Heart right ventricle (tissue), 16 donors: ENCODE measurements at places on chromosomes 5 and 9.

- DNase-seq: no peak
Measured at GRCh38 chr5:118295045-118295444, 693.3 kb downstream of the DTWD2 start.

GRCh38 chr9:76215066-76215465, 179.2 kb downstream of the RFK start:
- no peak for DNase-seq

DNA sequence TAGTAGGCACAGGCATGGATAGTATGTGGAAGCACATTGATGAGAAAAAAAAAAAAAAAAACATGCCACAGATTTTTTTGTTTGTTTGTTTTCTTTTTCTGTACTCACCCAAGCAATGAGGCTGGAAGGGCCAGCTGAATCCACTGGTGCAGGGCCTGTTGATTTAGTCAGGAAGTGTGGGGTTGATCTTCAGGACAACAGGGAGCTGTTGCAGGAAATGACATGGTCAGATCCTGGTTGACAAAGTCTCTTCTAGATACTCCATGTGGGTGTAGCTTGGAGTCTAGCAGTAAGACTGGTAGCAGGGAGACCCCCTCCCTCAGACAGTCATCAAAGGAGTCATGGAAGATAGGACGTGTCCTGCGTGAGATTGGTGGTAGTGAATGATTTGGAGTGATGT, 191.8 kb downstream of the PAPPA start:
- DNase-seq: no peak

DNA sequence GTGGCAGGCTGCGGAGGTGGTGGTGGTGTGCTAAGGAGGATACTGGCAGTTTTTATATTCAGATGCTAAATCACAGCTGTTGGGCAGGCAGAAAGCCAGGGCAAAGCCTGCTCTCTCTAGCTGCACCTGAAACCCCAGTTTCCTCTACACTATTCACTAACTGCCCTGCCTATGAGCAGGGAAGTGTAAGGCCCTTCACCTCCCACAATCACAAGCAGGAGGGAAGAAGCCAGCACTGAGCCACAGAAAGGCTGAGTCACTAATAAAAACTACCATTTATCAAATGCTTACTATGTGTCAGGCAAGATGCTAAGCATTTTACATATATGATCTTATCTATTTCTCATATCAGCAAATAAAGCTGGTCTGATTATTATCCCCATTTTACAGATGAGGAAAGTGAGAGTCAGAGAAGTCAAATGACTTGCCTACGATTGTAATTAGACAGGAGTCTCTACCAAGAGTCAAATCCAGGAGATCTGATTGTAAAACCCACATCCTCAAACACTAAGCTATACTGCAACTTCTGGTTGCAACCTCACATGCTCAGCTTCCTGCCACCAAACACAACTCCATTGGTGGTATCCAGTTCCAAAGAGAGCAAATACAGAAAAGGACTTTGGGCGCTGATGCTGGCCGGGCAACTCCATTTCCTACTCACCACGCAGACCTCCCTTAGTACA, 17.7 kb upstream of the IL6ST start:
- peak; percentile 11 for DNase-seq

DNA sequence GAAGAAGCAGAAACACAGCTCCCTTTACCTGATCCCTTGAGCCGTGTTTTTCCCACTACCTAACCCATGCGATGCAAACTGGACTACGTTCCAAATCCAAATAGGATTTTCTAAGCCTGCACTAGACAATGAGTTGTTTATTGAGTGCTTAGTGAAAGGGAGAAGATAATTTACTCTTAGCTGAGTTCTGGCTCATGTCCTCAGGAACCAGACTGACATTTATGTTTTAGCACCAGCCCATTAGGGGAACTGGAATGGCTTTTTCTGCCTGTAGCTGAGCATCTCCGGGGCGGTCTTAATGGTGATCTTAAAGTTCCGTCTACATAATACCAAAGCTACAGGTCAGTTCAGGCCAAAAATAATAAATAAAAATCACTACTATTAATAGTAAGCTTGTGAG, 81.5 kb downstream of the SH3TC2 start:
- DNase-seq: no peak

DNA sequence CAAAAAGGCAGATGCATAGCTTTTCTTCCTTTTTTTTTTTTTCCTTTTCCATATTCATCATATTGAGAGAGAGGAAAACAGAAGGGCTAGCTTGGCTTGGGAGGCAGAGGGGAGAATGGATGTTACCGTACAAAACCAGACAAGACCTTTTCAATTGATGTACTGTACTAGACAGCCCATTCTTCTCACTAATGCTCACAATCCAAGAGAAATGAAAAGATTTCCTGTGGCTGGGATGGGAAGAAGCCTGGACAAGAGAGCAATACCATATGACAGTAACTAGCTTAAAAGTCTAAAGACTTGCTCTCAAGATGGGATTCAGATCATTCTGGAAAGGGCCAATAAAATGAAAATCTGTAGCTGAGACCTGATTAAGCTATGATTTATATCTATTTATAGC, 3.4 kb downstream of the CEMIP2 start:
- DNase-seq: no peak

DNA sequence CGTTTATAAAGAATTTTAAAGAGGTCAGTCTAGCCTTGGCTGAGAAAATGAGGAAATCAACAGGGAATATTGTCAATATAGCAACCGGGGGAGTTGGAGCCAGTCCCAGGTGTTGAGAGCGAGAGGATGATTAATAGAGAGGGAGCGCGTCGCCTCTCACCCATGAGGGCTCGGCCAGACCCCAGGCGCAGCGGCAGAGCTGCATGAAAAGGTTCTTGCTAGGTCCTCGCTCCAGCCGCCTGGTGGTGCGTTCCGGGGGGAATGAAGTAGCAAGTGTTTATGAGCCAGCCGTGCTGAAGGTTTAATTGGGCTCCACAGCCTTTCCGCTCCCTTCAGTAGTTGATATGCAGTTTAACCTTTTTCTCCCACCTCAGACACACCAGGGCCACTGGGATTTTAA, 167.3 kb upstream of the IRX1 start:
- no peak for DNase-seq

GRCh38 chr5:181203777-181204112, 1.3 kb downstream of the TRIM7 start:
- DNase-seq: no peak

DNA sequence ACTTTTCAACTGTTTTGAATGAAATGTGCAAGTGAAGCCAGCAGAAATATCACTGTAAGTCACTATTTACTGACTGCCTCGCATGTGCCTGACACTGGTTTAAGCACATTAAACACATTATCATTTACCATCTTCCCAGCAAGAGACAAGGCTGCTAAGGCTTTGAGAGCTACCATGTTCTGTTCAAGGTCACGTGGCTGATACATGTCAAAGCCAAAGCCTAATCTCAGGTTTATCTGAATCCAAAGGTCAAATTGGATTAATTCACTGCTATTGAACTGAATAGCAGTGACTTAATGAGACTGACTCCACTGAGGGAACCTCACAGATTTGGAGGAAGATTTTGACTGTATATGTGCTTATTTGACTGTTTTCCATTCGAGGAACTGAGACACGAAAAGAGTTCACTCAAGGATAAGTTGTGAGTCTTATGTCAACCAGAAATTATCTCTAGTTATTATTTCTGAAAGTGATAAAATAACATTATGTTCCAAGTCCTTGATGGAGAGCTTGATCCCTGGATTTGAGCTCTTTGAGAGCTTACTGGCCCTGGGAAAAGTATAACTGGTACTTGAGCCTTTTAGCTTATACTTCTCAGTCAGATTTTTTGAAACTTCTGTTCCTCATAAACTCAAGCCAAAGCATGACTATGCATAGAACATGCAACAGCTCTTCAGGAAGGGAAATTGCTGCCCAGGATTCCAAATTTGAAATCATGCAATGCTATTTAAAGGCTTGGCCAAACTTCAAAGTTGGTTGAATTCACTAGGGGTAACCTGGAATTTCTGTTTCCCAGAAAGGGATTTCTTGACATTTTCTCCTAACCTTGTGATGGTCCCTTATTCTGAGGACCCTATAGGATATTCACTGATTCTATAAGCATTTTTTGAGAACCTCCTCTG, 23.4 kb upstream of the ARHGAP26 start:
- DNase-seq: no peak

GRCh38 chr5:35203403-35203802, 26.9 kb downstream of the PRLR start:
- no peak for DNase-seq

GRCh38 chr5:157911568-157911967, 52.6 kb upstream of the CLINT1 start:
- no peak for DNase-seq

- no peak for DNase-seq
Measured at GRCh38 chr5:40041452-40041851, 616.7 kb upstream of the DAB2 start.

GRCh38 chr5:79112703-79113058, 1.1 kb downstream of the BHMT start:
- DNase-seq: no peak

DNA sequence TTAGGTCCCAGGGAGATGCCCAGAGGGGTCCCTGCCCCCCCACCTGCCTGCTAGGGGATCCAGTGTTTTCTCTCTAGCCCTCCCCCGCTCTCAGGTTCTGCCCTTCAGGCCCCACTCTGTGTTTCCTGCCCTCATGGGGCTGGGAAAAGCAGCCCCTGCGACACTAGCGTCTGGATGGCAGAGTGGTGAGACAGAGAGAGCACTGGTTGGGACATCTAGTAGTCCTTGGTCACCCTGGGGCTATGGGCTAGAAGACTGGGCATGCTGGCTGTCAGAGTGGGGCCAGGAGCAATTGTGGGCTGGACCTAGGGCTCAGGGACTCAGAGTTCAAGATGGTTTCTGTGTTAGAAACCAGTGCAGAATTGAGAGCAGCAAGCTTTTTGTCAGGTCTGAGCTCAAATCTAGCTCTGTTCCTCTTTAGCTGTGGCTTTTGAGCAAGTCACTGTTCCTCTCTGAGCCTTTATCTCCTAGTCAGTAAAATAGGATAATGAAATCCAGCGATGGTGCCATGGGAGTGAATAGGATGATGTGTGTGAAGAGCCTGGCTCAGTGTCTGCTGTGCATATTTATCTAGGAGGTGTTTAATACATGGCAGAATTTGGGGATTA, 39.0 kb downstream of the RGS3 start:
- DNase-seq: no peak

DNA sequence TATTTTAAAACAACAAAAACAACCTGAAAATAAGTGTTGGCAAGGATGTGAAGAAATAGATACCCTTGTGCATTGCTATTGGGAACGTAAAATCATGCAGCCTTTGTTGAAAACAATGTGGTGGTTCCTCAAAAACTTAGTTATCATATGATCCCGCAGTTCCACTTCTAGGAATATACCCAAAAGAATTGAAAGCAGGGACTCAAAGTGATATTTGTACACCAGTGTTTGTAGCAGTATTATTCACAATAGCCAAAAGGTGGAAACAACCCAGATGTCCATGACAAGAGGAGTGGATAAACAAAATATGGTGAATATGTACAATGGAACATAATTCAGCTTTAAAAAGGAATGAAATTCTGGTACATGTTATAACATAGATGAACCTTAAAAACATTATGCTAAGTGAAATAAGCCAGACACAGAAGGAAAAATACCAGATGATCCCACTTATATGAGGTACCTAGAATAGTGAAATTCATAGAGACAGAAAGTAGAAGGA, 29.0 kb downstream of the IRF1 start:
- DNase-seq: no peak

- no peak for DNase-seq
Measured at GRCh38 chr9:129987941-129988340, 55.0 kb downstream of the FNBP1 start.

DNA sequence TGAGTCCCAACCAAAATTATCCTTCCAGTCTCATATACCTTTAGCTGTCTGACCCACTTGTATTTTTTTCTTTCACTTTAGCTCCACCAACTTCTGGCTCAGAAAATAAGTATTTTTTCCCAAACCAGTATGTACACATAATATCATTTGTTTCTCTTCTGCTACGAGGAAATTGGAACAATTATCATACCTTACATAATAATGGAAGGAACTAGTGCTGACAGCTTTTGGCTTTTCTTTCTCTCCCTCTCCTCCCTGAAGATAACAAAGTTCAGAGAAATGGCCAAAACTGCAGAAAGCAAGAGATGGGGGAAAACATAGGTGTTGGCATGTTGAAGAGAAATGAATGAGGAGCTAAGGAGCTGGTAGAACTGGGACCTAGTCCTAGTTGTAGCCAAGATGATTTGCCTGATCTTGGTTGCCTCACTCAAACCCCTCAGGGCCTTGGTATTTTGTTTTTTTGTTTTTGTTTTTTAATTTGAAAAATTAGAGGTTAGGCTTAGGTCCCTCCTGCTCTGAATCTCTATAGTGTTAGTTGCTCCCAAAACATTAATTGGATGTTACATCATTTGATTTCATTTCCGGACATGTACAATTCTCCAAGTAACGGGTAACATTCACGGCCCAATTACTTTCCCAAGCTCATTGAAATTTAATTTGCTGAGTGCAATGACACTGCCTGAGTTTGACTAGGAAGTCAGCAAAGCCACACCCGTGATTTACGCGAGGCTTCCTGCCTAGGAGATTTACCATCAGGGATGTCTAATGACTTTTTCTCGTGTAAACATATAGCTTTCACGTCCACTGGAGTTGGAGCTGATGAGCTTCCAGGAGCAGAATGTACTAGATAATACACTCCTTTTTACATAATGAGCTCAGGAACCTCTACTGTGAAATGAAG, 291.6 kb downstream of the TLE1 start:
- DNase-seq: no peak

- DNase-seq: no peak
Measured at GRCh38 chr9:99778836-99779235, 42.8 kb upstream of the NR4A3 start.

GRCh38 chr5:38197118-38197517, 61.2 kb upstream of the EGFLAM start:
- DNase-seq: no peak

DNA sequence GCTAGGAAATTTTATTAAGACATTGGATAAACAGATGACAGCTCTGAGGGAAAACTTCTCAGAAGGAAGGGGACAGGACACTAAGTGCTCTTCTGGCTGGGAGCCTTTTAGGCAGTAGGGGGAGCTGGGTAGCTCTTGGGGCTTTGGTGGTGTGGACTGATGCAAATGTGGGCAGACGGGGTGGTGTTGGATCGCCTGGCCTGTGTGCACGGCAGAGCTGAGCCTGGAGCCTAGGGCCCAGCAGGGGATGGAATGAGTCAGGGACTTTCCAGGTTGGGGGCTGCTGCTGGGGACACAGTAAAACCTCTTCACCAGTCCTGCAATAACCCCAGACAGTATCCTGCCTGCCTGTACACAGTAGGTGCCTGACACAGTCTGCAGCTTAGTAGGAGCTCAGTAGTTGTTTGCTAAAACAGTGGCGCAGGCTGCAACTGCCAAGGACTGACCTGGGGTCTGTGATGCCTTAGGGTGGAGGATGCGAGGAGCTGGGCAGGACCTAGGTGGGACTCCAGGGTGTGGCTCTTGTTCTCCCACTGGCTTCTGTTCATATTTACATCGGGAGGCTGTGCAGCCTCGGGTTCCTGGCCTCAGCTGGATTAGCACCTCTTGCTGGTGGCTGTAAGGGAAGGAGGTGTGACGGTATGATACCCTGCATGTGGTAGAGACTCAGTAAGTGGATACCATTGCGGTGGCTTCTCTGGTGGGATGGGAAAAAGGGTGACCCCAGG, 83.8 kb downstream of the DAB2IP start:
- DNase-seq: no peak

GRCh38 chr5:140301136-140301535, 1.8 kb downstream of the PFDN1 start:
- DNase-seq: no peak
